H1 (cell line): ENCODE measurements at places on chromosomes 5 and 9.

DNA sequence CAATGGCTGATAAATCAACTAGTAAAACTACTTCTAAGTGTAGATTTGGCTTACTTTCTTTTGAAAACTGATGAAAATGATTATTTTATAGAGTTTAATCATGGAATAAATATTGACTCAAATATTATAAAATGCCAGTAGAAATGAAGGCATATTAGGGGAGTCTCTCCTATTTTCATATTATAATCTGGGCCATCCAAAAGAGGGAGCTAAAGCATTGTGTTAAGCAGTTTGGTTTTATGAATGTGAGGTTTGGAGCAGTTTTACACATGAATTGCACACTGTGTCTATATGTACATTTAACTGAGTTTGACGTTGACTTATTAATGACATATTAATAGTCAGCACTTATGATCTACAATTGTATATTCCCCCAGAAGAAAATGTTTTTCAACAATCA lies 17.4 kb downstream of the CDH9 start:
- DNase-seq: no peak

- no peak for DNase-seq
These were observed 151.4 kb downstream of the HSD17B3 start for GRCh38 chr9:96150324-96151227.

DNA sequence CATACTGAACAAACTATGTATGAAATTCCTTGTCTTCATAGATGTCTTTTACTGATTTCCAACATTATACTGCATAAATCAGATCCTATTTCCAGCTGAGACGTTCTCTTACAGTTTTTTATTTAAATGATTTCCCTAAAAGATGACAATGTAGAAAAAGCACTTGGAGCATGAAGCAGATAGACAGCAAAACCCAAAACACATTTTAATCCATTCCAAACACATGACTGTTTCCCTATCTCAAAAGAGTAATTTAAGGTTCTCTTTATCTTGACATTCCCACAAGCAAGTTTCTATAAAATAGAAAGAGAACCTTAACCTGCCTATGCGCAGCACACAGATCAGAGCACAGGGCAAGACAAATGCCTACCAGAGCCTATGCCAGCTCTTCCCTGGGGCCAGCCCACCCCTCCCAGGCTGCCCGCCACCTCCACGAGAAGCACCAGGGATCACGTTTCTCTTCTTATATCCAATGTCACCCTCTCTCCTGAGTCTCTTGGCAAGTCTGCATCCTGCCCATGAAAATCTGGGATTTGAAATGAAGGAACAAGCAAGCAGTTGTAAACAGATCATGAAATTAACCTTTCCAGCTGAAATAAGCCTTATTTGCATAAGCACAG lies 52.4 kb downstream of the RETREG1 start:
- DNase-seq: no peak

GRCh38 chr5:19866090-19866450 lies 121.9 kb downstream of the CDH18 start:
- DNase-seq: no peak

- DNase-seq: peak; percentile 95
These were observed at the start of gene PLPP1 for GRCh38 chr5:55534436-55535198. Gene PLPP1, minus strand, starts transcription at chr5:55534964. Its CDS starts 335 bp downstream, at chr5:55534629.

GRCh38 chr9:125534971-125535701 lies 171.9 kb downstream of the MAPKAP1 start:
- DNase-seq: no peak

- no peak for DNase-seq
These were observed 313.5 kb upstream of the PDE4D start for GRCh38 chr5:60207040-60207439.

DNA sequence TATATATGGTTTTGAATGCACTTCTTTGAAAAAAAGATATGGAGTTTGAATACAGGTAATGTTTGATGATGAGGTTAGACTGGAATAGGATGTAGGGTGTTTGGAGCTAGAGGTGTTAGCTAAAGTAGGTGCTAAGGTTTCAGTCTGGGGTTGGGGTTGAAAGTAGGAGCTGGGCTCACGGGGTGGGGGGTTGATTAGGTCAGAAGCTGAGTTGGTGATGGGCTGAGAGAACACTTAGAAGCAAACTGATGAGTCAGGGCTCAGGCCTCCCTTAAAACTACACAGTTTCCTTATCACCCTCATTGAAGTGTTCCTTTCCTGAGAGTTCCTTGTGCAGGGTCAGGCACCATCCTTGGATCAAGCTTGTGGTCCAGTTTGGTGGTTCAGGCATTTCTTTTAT lies 308.8 kb upstream of the ADAMTS16 start:
- DNase-seq: no peak

GRCh38 chr9:129839324-129840023 lies 4.2 kb downstream of the USP20 start:
- no peak for DNase-seq

- DNase-seq: no peak
These were observed 97.3 kb upstream of the SLCO6A1 start for GRCh38 chr5:102596113-102596512.

GRCh38 chr5:103256178-103256577 lies 2.4 kb upstream of the MACIR start:
- DNase-seq: no peak

DNA sequence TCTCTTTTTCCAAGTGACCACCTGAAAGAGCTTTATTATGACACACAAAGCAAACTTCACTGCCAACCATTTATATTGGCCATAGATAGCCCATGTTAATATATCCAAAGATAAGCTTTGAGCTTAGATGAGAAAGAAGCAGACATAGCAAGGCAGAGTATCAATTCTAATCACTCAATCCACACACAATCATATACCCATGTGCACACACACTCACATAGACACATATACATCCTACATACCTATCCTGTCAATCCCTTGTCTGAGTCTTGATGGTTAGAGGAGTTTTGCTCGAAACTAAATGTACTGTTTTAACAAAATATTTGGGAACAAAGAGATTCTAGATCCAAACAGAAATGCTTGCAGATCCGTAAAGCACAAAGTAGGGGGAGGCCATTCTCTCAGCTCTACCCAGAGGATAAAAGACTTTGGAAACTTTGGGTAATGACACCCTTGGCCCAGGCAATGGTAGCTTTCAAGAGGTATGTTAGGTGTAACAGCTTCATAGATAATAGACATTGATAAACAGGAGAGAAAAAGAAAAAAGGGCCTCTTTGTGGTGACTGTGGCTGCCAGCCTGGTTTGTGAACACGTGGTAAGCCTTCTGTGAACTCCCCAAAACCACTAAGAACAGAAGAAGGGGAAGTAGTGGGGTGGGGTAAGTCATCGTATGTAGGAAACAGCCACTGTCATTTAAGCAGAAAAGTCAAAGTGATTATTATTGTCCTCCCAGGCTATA lies 121.6 kb downstream of the TLR4 start:
- DNase-seq: no peak

- DNase-seq: no peak
These were observed 227.6 kb downstream of the SEC61B start for GRCh38 chr9:99449726-99450125.

DNA sequence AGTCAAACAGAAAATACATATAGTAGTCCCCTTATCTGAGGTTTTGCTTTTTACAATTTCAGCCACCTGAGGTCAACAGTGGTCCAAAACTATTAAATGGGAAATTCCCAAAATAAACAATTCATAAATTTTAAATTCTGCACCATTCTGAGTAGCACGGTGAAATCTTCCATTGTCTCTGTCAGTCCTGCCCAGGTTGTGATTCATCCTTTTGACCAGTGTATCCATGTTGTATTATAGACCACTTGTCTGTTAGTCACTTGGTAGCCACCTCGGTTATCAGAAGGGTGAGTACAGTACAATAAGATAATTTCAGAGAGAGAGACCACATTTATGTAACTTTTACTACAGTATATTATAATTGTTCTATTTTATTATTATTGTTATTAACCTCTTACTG lies 2.8 kb downstream of the CCDC152 start:
- DNase-seq: no peak

- DNase-seq: no peak
These were observed 61.7 kb downstream of the SPEF2 start for GRCh38 chr5:35679357-35679756.

DNA sequence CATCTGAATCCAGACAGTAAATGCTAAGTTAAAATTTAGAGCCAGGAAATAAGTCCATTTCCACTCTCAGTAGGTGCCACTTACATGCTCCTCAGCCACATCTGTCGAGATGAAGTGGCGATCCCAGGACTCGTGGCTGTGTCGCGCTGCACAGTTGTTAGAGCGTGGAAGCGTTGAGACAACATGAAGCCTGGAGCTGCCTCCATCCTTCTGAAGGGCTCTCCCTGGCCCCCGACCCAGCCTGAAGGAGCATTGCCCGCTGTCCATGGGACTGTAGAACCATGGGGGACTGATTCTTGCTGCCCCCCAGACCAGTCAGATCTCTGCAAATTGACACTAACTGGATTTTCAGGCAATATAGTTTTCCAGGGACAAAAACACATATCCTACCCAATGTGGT lies 58.9 kb downstream of the IRX1 start:
- DNase-seq: no peak

GRCh38 chr5:158223054-158223600 lies 364.2 kb upstream of the CLINT1 start:
- no peak for DNase-seq

- DNase-seq: no peak
These were observed 13.5 kb upstream of the B4GALT1 start for GRCh38 chr9:33180526-33181184.

GRCh38 chr5:3098821-3099220 lies 347.3 kb upstream of the IRX2 start:
- DNase-seq: no peak

- DNase-seq: no peak
These were observed 205.7 kb upstream of the SGCD start for GRCh38 chr5:156121234-156121633.

DNA sequence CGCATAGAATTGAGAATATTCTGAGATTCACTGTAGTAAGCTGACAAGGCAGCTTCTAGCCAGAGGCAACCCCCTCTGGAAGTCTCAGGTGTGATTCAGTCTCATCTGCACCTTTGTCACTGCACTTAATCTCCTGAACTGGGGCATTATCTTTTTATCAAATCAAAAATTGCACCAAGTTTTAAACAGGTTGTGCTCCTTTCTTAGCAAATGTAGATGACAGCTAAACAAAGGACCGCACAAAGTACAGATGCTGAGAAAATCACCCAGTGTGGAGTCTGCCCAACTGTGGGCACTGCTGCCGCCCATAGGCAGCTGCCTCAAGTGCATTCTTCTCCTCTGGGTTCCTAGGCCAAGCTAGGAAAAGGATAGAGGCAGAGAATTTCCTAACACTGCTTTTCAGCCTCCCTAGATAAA lies 51.1 kb downstream of the STARD4 start:
- DNase-seq: peak; percentile 36

- DNase-seq: no peak
These were observed 92.7 kb downstream of the VCAN start for GRCh38 chr5:83564069-83564749.

GRCh38 chr9:87818308-87818707 lies 64.4 kb upstream of the SPATA31E1 start:
- DNase-seq: no peak

DNA sequence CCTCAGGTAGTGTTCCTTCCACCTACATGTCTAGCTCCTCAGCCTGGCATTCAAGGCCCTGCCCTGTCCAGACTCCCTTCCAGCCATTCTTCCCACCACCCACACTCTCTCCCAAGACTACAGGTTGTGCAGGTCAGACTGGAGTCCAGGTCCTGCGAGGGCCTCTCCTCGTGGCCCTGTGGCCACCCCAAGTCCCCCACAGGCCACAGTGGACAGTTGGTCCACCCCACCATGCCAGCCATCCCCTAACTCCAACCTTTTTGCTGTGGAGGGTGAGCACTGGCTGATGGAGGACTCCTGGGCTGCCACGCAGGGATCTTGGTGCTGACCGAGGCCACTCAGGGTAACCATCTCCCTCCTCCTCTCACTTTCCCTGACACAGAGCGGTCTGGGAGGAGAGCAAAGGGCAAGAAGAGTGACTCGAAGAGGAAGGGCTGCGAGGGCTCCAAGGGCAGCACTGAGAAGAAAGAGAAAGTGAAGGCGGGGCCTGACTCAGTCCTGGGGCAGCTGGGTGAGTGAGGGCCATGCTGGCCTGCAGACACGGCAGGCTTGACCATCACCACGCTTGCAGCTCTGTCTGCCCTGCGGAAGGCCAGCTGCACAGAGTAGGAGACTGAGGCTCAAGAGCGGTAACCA lies 51.0 kb downstream of the JADE2 start:
- no peak for DNase-seq

DNA sequence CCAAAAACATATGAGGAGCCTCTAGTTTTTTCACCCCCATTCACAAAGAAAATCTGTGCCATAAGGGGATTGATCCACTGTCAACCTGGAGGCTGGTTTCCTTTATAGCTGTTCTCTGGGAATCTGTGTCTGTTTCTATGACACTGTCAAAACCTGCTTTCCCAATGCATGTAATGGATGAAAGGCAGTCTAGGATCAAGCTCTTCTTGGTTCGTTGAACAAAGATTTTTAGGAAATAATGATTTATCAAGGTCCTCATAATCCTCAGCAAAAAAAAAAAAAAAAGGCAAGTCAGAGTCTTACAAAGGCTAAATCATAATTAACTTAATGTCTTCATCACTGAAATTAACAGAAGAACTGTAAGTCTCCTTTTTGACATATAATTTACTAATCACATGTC lies 16.0 kb downstream of the EPB41L4A start:
- no peak for DNase-seq

DNA sequence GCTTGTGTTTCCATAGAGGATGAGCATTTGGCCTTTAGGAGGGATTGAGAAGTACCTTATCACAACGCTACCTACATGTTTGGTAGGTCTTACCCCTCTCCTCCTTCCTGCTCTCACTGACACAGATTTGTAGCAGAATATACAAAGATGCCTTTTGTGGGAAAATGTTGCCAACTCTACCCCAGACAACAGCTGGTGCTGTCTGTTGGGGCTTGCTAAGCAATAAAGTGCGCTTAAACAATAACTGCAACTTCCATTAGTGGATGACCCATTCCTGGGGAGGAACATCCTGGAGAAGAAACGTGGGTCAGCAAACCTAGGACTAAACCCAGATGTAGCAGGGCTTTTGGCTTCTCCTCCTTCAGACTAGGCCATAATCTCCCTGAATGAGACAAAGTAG lies 174.3 kb downstream of the EFNA5 start:
- no peak for DNase-seq

GRCh38 chr9:18768951-18769622 lies 263.9 kb downstream of the SAXO1 start:
- no peak for DNase-seq

DNA sequence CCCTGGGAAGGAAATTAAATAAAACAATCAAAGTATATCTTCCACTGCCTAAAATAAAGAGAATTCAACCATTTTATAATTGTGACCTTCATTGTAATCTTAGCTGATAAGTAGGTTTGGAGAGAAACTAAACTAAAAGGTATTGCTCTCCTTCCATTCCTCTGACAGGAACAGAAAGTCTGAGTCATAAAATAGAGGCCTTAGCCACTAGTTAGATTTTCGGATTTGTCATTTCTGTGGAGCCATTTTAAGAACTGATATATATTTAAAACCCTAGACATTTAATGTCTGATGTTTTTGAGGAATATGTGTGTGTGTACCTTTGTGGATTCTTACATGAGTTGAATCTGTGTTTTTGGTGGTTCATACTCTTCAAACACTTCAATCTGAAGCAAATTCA lies 11.8 kb upstream of the TMC1 start:
- DNase-seq: no peak

GRCh38 chr5:136674178-136674577 lies 308.8 kb upstream of the TRPC7 start:
- DNase-seq: no peak

GRCh38 chr9:10613419-10613818 lies 617 bp upstream of the PTPRD start:
- no peak for DNase-seq

- no peak for DNase-seq
These were observed 9.4 kb upstream of the C5orf58 start for GRCh38 chr5:170223360-170223759.
